Heart right ventricle (tissue), 16 donors: ENCODE measurements at places on chromosomes 2 and 18. TPM values are rescaled to one million over a fixed set of nuclear protein-coding genes. Genes with fewer than 3 reads are reported as not detected.
A peak's percentile ranks its signal among the peaks of the same experiment; 100 is the strongest.

The FAM110C gene
- 0.68 TPM for polyA plus RNA-seq

The ESPNL gene
- polyA plus RNA-seq = 0.01 TPM

The MARCHF4 gene
- polyA plus RNA-seq = not detected

The POU3F3 gene
- polyA plus RNA-seq = 0.04 TPM

The UBR3 gene
- 21.0 TPM for polyA plus RNA-seq

The RNMT gene
- polyA plus RNA-seq = 12.4 TPM

The MOGAT1 gene
- 0.07 TPM for polyA plus RNA-seq

The GALNT1 gene
- 8.1 TPM for polyA plus RNA-seq

The EN1 gene
- not detected for polyA plus RNA-seq

The MERTK gene
- 3.0 TPM for polyA plus RNA-seq

The ACYP2 gene
- polyA plus RNA-seq = 45.7 TPM

The GLI2 gene
- polyA plus RNA-seq = 0.37 TPM

The SPDYA gene
- polyA plus RNA-seq = 0.07 TPM

- no peak for DNase-seq
Observed at GRCh38 chr2:102510791-102511575, 38.0 kb downstream of the SLC9A4 start.

GRCh38 chr2:602571-603359 lies 74.4 kb downstream of the TMEM18 start:
- no peak for DNase-seq

GRCh38 chr18:63971320-63972001 lies 1.6 kb downstream of the SERPINB8 start:
- DNase-seq = no peak

DNA sequence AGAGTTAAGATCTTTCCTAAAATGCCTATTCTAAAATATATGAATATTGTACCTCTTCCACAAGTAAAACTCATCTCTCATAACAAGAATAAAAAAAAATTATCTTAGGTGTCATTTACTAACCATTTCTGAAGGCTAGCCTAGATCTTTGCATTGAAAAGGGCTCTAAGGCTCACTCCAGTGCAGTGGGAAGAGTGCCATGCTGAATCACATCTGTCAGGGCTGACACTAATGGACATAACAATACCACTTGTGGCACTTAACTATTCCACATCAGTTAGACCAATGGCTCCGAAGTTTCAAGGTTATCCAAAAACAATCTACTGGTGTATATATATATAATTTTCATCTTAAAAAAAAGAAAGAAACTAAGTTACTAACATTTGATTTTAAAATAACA lies 130.2 kb downstream of the EXOC6B start:
- no peak for DNase-seq

GRCh38 chr2:25065768-25066167 lies 23.9 kb downstream of the EFR3B start:
- no peak for DNase-seq

GRCh38 chr18:45663403-45664045 lies 48.2 kb downstream of the SLC14A2 start:
- no peak for DNase-seq

GRCh38 chr18:2654928-2655177 lies 673 bp upstream of the SMCHD1 start:
- no peak for DNase-seq

DNA sequence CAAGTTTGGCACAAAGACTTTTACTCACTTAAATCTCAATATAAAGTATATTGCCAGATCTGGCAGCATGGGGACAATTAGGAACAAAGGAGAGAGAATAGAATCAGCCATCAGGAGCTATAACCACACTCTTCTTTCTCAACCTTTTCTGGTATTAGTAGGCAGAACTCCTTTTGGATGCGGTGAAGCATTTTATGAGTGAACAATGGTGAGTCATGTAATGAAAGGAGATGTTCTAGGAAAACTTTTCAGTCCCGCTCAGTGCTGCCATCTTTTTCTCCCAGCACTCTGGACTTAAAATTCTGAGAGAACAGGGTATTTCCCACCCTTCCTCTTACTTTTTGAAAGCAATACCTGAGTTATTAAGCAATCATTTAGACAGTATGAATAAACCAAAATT lies 32.2 kb downstream of the PLEKHA3 start:
- no peak for DNase-seq

DNA sequence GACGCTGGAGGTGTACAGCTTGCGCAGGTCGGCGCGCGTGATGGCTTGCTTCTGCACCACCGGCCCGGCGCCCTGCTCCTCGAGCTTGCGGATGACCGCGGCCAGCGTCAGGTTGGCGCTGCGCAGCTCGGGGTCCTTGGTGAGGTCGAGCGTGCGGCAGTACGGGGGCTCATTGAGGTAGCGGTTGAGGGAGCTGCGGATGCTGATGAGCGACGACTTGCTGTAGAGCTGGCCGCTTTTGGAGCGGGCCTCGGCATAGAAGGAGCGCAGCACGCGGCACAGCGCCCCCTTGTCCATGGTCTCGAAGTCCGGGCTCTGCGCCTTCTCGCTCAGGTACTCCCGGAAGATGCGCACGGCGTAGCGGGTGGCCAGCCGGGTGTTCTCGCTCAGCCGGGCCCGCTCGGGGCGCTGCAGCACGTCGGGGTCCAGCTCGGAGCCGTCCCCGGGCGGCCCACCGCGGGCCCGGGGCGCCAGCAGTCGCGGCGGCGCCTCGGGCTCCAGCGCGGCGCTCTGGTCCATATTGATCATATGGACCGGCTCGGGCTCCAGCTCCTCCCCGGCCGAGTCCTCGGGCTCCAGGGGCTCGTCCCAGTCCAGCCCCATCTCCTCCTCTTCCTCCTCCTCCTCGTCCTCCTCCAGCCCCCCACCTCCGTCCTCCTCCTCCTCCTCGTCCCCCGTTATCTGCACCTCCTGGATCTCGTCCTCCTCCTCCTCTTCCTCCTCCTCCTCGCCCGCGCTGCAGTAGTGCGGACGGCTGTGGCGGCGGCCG lies 523 bp downstream of the KCTD1 start:
- DNase-seq = peak; percentile 66

DNA sequence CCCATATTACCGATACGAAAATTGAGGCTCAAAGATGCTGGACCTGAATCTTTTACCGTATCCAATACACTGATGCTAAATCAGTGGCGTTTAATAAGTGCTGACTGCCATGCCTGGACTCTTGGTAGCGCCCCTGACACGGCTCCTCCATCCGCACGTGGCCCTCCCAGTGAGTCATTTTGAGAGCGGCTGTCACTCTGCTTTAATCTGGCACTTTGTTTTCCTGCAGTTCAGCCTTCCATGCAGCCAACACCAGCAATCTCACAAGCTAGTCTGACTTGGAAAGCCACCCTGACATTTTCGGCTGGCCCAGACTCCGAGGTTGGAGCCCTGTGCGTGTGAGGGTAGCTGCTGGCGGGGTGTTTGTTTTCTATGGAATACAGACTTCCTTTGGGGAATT lies 155.1 kb upstream of the LMAN1 start:
- DNase-seq = peak; percentile 80

GRCh38 chr18:44556296-44556695 lies 124.4 kb upstream of the SETBP1 start:
- no peak for DNase-seq

DNA sequence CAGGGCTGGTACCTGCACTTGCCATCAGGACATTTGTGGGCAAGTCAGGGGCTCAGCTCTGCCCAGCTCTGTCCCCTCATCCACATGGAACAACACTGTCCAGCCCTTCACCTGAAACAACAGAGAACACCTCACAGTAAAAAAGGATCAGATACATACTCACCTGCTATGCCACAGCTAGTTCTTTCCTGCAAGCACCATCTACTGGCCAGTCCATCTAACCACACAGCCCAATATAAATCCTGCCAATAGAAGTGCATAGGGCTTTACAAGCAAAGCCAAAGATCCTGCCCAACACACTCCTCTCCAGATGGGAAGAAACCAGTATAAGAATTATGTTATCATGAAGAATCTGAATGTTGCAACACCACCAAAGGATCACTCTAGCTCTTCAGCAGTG lies 52.2 kb upstream of the GALNT13 start:
- DNase-seq = no peak

GRCh38 chr2:120453635-120453998 lies 107.7 kb downstream of the INHBB start:
- no peak for DNase-seq

- DNase-seq = no peak
Observed at GRCh38 chr2:62412347-62412742, 93.7 kb downstream of the TMEM17 start.

- no peak for DNase-seq
Observed at GRCh38 chr2:11987151-11987550, 240.7 kb downstream of the LPIN1 start.

GRCh38 chr2:219071131-219071816 lies 10.6 kb upstream of the IHH start:
- no peak for DNase-seq

DNA sequence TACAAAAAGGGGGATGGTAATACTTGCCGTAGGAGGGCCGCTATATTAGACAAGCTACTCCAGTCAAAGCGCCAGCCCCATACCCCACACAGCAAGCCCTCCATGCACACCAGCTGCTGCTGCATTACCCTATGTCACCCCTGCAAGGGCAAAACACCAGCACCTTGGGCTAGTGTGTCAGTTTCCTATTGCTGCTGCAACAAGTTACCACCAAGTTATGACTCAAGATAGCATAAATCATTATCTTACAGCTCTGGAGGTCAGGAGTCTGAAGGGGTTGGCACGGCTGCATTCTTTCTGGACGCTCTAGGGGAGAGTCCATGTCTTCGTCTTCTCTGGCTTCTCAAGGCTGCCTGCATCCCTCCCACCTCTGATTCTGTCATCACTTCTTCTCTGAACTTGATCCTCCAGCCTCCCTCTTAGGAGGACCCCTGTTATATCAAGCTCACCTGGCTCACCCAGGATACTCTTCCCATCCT lies 88.6 kb upstream of the ACAA2 start:
- DNase-seq = no peak

- no peak for DNase-seq
Observed at GRCh38 chr2:24342110-24342910, 18.0 kb downstream of the ITSN2 start.
